ENCODE measurements at places on chromosomes 12 and 14.

DNA sequence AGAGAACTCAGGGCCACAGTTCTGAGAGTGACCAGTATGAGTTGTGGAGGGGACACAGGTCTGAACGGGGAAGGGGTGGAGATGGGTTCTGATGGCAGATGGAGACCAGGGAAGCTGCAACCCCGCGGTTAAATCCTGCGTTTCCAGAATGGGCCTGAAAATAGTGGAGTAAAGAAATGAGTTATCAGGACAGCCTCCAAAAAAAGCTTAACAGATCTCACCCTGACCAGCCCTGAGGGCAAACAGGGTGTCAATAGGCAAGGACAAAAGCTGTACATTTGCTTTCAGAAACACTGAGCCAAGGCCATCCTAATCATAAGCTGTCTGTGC, 555 bp upstream of the RTN1 start:
- no peak for DNase-seq

DNA sequence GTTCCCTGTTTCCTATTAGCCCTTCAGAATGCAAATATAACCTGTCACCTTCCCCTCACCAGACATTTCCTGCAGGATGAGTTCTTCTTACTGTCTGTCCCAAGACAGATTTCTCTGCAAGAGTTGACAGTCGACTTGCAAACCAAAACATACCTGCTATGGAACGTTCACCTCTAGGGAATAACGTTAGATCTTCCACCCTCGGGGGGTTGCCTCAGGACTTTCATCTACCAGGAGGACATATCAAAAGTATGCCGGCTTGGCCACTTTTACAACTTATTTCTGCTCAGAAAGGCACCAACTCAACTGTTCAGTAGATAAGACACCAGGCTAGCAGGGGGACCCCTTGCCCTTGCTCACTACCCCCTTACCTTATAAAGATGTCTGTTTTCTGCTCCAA, 92.5 kb downstream of the DAAM1 start:
- no peak for DNase-seq

DNA sequence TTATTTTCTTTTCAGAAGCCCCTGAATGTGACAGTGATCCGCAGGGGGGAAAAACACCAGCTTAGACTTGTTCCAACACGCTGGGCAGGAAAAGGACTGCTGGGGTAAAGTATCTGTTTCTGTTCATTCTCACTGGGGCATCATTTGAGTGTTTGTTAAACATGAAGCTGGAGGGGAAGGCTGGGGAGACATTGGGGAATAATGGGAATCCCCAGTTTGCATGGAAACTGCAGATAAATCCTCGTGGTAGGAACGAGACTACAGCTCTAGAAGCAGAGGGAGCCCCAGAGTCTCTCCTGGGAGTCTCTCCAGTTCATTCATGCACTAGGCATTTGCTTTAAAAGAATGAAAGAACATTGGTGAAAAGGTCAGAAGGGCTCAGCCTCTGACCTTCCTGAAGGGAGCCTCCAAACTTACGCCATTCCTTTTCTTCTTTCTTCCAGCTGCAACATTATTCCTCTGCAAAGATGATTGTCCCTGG, 2.5 kb upstream of the CFAP251 start:
- DNase-seq: no peak

DNA sequence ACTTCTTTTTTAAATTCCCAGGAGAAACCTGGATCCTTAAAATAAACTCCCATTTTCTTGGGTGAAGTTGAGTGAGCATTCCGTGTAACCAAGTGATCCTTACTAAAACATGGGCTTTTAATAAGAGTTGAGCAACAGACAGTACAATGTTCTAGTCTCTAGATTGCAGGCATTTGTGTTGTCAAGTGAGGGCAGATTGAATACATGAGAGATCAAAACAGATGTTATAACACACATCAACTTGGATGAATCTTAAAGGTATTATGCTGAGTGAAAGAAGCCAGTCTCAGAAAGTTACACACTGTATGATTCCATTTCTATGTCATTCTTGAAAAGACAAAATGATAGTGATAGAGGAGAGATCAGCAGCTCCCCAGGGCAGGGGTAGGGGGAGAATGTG, 213.9 kb upstream of the CCDC196 start:
- no peak for DNase-seq

DNA sequence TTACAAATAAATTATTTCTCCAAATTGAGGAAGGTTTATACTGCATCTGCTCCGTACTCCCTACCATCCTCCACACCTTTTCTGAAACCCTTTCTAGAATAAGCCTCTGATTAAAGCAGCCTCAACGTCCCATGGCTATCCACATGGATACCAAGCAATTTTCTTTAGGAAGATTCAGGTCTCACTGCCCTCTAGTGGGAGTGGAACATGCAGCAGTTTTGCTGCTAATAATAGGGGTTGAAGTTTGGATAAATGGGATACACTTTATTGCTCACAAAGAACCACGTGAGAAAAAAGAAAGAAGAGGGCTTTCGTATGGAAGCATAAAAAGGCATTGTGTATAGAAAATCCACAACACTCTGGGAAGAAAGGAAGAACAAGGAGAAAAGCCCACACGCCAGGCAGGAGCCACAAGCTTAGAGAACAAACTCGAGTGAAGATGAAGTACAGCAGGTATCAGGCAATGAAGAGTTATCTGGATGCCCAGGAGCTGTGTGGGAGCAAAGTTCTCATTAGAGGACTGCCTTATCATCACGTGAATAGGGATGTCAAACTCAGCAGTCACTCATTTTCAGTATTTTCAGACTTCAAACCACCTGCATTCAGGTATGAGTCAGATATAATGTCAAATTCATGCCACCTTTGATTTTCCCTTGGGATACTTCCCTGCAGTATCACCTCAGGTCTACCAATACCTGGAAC, 45.8 kb downstream of the CCER1 start:
- peak; percentile 22 for DNase-seq

GRCh38 chr14:45786266-45786665, 533.3 kb upstream of the MIS18BP1 start:
- DNase-seq: no peak

GRCh38 chr12:4215229-4216186, 58.1 kb upstream of the CCND2 start:
- DNase-seq: no peak

DNA sequence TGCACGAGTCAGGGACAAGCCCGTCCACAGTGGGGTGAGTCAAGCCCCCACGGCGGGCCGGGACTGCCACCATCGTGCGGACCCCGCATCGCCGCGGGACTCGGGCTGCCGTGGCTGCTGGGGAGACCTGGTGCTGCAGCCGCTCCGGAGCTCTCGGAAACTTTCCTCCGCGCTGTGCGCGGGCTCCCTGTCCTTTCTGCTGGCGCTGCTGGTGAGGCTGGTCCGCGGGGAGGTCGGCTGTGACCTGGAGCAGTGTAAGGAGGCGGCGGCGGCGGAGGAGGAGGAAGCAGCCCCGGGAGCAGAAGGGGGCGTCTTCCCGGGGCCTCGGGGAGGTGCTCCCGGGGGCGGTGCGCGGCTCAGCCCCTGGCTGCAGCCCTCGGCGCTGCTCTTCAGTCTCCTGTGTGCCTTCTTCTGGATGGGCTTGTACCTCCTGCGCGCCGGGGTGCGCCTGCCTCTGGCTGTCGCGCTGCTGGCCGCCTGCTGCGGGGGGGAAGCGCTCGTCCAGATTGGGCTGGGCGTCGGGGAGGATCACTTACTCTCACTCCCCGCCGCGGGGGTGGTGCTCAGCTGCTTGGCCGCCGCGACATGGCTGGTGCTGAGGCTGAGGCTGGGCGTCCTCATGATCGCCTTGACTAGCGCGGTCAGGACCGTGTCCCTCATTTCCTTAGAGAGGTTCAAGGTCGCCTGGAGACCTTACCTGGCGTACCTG, 1.1 kb downstream of the PDE3A start:
- DNase-seq: peak; percentile 71

DNA sequence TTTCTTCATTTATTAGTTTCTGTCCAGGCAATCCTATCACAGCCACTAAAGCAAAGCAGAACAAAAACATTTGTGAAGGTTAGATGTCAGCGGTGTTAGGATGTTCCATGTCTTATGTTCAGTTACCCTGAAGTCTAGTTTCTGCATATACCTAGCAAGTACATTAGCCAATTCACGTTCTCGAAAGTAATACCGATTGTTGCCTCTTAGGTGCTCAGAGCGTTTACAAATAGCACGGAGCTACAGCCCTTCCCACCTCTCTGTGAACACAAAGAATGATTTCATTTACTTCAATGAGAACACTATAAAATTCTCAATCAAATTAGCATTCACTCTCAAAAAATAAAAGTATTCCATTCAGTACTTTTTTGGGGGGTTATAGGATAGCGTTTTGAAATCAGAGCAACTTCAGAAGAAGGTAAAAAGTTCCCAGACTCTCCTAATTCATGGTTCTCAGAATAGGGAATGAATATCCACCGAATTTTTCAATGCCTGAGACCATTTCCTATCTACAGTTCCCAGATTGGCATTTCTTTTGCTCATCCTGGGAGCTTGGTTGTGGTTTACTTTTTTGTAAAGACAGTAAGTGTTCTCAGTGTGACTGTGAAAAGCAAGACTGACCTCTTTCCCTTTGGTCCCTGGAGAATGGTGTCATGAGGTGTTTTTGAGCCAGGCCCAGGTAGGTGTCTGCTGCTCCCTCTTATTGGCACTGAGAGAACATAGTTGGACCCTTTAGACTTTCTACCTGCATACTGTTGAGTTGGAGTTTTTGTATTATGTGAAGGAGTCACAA, 488.0 kb upstream of the RGS6 start:
- no peak for DNase-seq

DNA sequence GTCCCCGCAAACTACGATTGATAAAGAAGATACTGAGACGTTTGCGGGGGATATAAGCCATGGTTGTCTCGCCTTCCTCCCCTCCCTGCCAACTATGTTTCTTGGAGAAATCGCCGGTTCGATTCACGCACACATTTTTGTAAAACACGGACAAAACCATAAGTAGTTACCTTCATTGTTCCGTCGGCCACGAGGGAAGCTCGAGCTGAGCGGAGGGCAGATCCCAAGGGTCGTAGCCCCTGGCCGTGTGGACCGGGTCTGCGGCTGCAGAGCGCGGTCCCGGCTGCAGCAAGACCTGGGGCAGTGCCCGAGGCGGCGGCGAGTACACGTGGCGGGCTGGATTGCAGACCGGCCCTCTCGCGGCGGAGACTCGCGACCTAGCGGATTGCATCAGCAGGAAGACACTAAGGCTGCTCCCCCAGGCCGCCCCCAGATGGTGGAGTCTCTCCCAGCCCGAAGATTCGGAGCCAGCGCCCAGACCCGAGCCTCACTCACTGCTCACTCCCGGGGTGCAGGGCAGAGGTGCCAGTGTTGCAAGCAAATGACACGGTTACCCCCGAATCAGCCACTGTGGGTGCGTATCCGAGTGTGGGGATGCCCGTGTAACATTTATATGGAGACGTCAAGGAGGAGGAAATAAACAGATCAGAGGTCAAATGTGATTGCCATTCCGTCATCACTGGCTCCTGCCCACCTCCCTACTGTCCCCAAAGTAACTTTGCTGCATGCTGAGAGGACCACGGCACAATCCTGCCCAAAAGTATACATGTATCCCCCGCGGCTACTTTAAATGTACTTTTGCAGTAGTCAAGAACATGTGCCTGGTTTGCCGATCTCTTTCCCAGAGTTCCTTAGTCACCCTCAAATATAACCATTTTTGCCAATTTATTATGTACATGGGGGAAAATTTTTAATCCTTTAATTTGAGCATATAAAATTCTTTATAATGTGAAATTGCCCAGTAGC, at the start of gene BCAT1:
BCAT1 (minus strand) TSS at position 345 of the 966 bp plus-strand sequence; CDS start at position 176, 169 bp downstream.
- peak; percentile 93 for DNase-seq

DNA sequence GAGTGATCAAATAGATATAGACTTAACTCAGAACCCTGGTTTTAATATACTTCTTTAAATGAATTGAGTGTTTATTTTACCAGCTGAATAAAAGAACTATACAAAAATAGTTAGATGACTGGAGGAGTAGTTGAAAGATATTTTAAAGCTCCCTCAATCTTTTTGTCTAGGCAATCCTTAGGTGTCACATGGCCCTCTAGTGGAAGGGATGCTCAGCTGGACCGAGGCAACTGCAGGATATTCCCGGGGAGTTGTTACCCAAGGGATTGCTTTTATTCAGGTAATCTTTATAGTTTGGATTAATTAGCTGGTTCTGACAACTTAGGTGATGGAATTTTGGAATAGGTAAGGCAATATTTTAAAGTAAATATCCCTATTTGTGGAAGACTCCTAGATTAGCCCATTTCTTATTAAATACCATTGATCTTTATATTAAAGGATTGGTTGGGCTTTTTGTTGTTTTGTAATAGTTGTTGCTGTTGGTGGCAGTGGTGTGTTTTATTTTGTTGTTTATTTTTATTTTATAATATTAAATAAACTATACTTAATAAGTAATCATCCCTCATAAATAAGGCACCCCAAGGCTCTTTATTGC, 57.1 kb downstream of the ZDHHC17 start:
- DNase-seq: peak; percentile 39

- DNase-seq: no peak
Observed at GRCh38 chr12:2411011-2411410, 358.2 kb downstream of the CACNA1C start.

Data from NT2/D1 (cell line).